ENCODE measurements at places on chromosomes 12 and 14. TPM values are rescaled to one million over a fixed set of nuclear protein-coding genes. Genes with fewer than 3 reads are reported as not detected.

The PSEN1 gene
- 52.2 TPM for total RNA-seq

The MYO1A gene
- 0.07 TPM for total RNA-seq

The GRIP1 gene
- total RNA-seq, result 0.07 TPM

The FGF6 gene
- total RNA-seq, result not detected

The ZFHX2 gene
- 0.86 TPM for total RNA-seq

The SMCO2 gene
- total RNA-seq, result 0.50 TPM

The LYZ gene
- total RNA-seq, result not detected

The RAPGEF3 gene
- total RNA-seq, result 43.9 TPM

The SYCP3 gene
- total RNA-seq, result 0.07 TPM

The KLHL33 gene
- total RNA-seq, result not detected

The ATP2A2 gene
- total RNA-seq, result 224 TPM

The TCTN2 gene
- total RNA-seq, result 17.9 TPM

The CCDC197 gene
- total RNA-seq, result not detected

The MYH7 gene
- not detected for total RNA-seq

The KLRC2 gene
- total RNA-seq, result not detected

The CEP170B gene
- 30.2 TPM for total RNA-seq

The RNU4-1 gene
- under 0.01 TPM for total RNA-seq

The OR4E2 gene
- total RNA-seq, result not detected

The HOXC4 gene
- total RNA-seq, result not detected

The NANOG gene
- total RNA-seq, result not detected

The ADAM21 gene
- total RNA-seq, result 0.36 TPM

The PAWR gene
- 105 TPM for total RNA-seq

The PGF gene
- total RNA-seq, result 296 TPM

The NELL2 gene
- total RNA-seq, result 0.13 TPM

The CNTN1 gene
- 0.13 TPM for total RNA-seq

The PCK2 gene
- total RNA-seq, result 6.6 TPM

The GZMB gene
- total RNA-seq, result not detected

The BMAL2 gene
- total RNA-seq, result 86.2 TPM

The ANKS1B gene
- total RNA-seq, result 1.1 TPM

The PRR4 gene
- 2.3 TPM for total RNA-seq

The DEPDC4 gene
- 0.22 TPM for total RNA-seq

The WDR20 gene
- 17.5 TPM for total RNA-seq
